ENCODE measurements at places on chromosomes 6 and 20. TPM values are rescaled to one million over a fixed set of nuclear protein-coding genes. Genes with fewer than 3 reads are reported as not detected.

DNA sequence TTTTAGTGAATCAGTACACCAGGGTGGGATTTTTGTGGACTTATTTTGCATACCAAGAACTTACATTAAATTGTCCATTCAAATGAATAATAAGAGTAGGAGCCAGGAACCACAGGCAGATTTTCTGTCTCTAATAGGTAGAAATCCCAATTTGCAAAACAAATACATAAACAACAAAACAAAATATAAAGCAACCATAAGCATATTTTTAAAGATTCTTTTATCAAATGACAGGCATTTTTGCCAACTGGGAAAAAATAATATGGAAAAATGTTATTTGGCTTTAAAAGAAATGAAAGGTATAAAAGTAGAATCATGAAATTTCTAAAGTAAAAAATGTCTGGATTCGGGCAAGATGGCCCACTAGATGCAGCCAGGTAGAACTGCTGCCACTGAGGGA is 71.2 kb upstream of the PDE7B start:
- no peak for DNase-seq

DNA sequence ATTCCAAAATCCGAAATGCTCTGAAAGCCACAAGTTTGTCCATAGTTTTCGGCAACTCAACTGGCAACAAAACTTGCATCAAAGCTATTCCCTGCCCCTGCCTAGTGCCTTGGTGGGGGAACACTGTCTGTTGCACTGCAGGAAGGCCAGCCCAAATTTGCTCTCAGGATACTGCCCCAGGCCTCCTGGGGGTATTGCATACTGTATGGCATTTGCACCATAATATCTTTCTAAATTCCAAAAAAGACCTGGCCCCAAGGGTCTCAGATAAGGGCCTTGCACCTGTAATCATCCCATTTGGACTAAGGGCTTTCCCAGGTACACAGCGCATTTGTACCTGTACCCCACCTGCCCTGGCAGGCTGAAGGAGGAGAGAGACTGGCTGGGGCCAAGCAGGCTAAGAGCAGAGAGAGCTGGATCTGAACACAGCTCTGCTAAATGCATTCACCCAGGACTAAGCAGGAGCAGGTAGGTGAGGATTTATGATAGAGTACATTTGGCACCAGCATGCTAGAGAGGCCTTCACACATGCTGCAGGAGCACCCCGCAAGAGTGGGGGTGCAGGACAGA is 4.0 kb upstream of the GRM4 start:
- DNase-seq = no peak

DNA sequence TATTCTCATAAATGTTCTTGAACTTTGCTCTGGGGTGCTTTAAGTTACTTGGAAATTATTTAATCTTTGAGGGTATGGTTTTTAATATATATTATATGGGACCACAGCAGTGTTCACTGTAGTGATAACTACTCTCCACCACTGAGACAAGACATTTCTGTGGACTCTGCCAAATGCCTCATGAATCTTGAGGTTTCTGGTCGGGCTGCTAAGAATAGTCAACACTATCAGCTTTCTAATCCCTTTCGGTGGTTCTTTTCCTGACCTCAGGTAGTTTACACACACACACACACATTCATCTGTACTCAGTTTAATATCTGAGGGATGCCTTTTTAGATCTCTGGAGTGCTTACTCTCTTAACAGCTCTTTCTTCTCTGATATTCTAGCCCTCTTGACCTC is 500.7 kb downstream of the MAFB start:
- DNase-seq = no peak

Gene DEFB128
- total RNA-seq = not detected

GRCh38 chr6:16694781-16695578 is 66.3 kb downstream of the ATXN1 start:
- DNase-seq = no peak

DNA sequence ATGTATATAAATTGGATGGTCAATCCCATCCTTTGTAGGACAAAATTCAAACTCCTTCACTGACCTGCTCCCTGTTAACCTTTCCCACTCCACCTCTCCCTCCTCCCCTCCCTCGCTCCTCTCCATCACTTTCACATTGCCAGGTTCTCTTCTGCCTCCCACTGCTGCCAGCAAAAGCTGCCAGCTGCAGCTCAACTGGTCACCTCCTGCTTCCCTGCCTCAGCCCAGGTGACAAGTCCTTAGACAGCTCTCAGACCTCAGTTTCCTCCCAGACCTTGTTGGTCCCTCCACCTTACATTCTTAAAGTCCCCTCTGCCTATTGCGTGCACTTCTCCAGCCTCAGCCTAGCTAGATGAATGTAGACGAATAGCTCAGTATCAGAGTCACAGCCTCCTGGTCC is 23.3 kb upstream of the RTF2 start:
- no peak for DNase-seq

GRCh38 chr6:125082908-125083683 is 70.5 kb upstream of the TPD52L1 start:
- DNase-seq = no peak

DNA sequence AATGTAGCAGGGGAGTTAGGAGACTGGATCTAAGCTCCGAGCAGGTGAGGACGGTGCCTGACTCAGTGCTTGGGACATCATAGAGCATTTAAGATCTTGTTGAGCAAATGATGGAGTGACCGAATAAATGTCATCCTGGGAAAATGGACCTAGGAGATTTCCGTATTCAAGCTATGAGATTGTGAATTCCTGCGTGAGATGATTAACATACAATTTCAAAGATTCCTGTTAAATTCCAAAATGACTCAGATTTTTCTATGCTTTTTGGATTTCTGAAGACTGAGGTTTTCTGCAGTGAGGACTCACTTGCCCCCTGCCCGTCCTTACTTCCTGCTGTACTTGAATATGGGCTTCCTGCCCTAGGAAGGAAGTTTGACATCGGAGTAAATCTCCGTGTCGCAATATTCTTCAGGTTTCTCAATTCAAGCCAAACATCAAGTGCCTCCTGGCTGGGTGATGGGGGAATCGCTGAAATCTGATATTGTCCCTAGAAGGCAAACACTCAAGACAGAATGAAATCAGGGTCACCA is 5.2 kb downstream of the SYTL3 start:
- DNase-seq = peak; percentile 71

Gene DNMT3B
- total RNA-seq = 3.2 TPM

Gene ENPP1
- 6.0 TPM for total RNA-seq

Gene BPIFB4
- not detected for total RNA-seq

Gene ULBP2
- 4.5 TPM for total RNA-seq

GRCh38 chr6:106125925-106126435 is 39.8 kb downstream of the PRDM1 start:
- DNase-seq = no peak

GRCh38 chr20:49275636-49276035 is 2.2 kb downstream of the ZNFX1 start:
- no peak for DNase-seq

- DNase-seq = peak; percentile 84
Observed at GRCh38 chr6:111265842-111266241, 178.5 kb downstream of the SLC16A10 start.

DNA sequence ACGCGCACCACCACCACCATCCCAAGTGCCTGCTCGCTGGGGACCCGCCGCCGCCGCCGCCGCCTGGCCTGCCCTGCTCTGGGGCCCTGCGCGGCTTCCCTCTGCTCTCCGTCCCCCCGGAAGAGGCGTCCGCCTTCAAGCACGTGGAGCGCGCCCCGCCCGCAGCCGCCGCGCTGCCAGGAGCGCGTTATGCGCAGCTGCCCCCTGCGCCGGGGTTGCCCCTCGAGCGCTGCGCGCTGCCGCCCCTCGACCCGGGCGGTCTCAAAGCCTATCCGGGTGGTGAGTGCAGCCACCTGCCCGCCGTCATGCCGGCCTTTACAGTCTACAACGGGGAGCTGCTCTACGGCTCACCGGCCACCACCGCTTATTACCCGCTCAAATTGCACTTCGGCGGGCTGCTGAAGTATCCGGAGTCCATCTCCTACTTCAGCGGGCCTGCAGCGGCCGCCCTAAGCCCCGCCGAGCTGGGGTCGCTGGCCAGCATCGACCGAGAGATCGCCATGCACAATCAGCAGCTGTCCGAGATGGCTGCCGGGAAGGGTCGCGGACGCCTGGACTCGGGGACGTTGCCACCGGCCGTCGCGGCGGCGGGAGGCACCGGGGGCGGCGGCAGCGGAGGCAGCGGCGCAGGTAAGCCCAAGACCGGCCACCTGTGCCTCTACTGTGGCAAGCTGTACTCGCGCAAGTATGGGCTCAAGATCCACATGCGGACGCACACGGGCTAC is 7.2 kb downstream of the PRDM13 start:
- DNase-seq = peak; percentile 14

DNA sequence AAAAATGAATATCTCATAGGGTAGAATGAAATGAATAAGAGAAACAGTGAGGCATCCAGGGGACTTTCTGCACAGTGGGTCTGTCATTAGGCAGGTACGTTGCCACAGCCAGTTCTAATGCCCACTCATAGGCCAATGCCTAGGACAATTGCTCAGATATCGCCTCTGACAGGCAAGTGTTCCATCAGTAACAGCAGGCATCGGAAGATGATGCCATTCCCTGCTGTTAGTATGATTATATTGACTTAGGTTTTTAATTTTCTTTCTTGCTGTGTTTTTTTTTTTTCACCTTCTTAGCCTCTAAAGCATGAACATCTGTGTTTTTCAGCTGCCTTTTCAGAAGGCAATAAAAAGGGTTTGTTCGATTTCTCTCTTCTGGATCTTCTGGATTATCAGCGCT is 90.7 kb downstream of the PRL start:
- no peak for DNase-seq

DNA sequence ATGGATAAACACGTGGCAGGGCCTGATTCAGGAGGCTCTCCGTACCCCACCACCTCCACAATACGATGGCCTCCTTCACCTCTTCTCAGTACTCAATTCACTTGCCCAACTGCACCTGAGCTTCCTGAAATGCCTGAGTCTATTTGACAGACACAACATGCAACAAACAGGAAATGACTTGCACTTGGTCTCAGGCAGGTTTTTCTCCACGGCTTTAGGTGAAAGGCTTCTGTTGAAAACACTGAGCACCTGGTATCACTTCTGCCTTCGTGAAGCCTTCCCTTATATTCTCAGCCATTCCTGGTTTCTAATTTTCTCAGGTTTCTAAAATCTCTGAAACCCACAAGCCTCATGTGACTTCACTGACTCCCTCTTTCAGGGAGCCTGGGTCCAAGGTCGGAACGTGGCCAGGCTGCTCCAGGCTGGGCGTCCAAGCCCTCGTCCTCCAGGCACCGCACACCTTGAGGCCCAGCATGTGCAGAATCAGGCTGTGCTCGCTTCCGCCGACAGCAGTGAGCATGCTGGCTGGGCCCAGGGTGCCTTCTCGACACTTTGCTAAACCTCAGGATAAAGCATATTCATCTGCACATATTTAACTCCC is 34.7 kb downstream of the TAF4 start:
- no peak for DNase-seq

GRCh38 chr20:38271608-38272120 is 11.1 kb upstream of the KIAA1755 start:
- DNase-seq = no peak

All from fibroblast of villous mesenchyme (primary cell).